CD4-positive, alpha-beta T cell (primary cell): ENCODE measurements at places on chromosomes 2 and 18. TPM values are rescaled to one million over a fixed set of nuclear protein-coding genes. Genes with fewer than 3 reads are reported as not detected.
A peak's percentile ranks its signal among the peaks of the same experiment; 100 is the strongest.

Gene SKOR2
- not detected for total RNA-seq

Gene PREPL
- 30.0 TPM for total RNA-seq

Gene EFEMP1
- not detected for total RNA-seq

Gene RIF1
- total RNA-seq = 69.8 TPM

Gene SERPINB5
- total RNA-seq = not detected

Gene EHBP1
- total RNA-seq = 22.3 TPM

Gene GNLY
- 45.1 TPM for total RNA-seq

Gene VAMP5
- total RNA-seq = 17.0 TPM

Gene NT5DC4
- total RNA-seq = not detected

Gene FOXD4L1
- total RNA-seq = not detected

DNA sequence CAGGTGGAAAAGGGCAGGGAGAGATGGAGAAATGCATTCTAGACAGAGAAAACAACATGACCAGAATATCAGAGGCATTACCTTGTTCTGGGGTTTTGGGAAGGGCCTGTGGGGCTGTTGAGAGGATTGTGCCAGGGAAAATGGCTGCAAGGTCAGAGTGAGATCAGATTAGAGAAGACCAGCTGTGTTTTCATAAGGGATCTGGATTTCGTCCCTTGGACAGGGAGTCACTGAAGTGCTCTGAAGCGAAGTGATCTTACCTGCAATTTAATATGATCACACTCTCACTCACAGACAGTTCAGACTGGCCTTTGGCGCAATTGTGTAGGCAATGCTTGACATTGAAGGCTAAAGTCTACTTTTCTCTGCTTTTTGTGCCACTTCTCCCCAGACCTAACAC, 20.3 kb upstream of the REG3G start:
- no peak for DNase-seq

GRCh38 chr2:221724631-221725203, 152.6 kb upstream of the EPHA4 start:
- no peak for DNase-seq

- no peak for DNase-seq
These were observed 352.1 kb downstream of the RND3 start for GRCh38 chr2:150135223-150135883.

DNA sequence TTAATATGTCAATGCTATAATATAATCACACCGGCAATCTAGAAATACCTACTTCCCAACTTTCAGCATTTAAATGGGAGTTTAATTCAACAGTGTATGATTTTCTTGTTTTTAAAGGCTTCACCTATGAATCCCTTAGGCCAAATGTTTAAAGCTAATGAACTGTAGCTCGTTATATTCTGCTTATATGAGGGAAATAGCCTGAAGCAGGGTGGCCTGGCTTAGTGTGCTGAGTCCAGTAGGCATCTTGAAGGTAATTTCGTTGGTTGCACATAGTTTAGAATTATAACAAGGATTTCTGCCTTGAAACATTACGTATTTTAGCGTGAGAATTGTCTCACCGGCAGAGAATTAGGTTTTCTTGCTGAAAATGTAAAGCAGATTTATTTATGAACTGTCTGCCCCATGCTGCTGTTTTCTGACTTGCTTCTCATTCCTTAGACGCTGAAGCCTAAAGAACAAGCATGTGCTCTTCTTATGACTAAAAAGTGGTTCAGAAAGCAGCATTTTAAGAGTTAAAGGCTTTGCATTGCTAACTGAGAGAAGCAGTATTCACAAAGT, 433.7 kb upstream of the RAB12 start:
- DNase-seq = no peak

GRCh38 chr2:218123986-218124385, 1.8 kb upstream of the CXCR2 start:
- DNase-seq = no peak

DNA sequence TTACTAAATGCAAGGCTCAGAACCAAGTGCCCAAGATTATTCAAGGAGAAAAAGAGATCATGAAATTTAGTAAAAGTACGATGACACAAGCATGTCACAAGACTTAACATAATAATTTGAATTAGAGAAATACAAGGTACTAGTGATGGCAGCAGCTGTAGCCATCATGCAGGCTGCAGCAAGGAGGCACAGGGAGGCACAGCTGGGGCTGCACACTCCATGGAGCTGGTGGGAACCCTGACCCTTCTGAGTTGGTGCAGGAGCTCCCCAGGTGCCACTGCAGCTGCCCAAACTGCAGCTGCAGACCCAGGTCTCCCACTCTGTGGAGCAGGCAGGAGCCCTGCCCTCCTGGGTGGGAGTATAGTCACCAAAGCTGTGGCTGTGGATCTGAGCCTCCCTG, 46.0 kb downstream of the COL3A1 start:
- DNase-seq = no peak

- DNase-seq = no peak
These were observed 232.4 kb downstream of the GBX2 start for GRCh38 chr2:235935773-235936172.

- DNase-seq = no peak
These were observed 564 bp downstream of the MPV17 start for GRCh38 chr2:27322301-27322765.

- DNase-seq = peak; percentile 80
These were observed 63.3 kb upstream of the ALPP start for GRCh38 chr2:232315049-232315922.

DNA sequence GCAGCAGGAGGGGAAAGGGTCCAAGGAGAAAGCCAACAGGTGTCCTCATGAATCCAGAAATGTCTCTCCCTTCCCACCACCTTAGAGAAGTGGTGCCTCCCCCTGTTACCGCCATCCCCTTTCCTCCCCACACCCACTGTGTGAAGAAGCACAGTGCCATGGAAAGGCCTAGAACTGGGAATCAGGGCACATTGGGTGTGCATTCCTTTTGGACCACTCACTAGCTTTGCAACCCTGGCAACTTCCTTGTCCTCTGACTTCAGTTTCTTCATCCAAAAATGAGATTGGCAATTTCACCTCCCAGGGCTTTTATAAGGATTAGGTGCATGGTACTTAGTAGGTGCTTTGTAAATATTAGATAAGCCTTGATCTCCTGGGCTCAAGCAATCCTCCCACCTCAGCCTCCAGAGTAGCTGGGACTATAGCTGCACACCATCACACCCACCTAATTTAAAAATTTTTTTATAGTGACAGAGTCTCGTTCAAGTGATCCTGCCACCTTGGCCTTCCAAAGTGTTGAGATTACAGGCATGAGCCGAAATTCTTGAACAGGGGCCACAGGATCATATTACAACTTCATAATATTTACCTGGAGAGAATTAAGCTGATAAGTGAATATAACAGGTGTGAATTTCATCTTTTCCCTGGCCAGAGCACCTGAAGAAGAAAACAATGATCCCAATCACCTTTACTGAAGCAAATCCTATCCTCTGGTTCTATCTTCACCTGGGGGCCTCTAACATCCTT, 97.9 kb upstream of the TAF1B start:
- DNase-seq = no peak

- no peak for DNase-seq
These were observed 20.8 kb downstream of the DOK1 start for GRCh38 chr2:74575320-74575719.

- DNase-seq = no peak
These were observed 8.9 kb downstream of the VAPA start for GRCh38 chr18:9922592-9923311.

DNA sequence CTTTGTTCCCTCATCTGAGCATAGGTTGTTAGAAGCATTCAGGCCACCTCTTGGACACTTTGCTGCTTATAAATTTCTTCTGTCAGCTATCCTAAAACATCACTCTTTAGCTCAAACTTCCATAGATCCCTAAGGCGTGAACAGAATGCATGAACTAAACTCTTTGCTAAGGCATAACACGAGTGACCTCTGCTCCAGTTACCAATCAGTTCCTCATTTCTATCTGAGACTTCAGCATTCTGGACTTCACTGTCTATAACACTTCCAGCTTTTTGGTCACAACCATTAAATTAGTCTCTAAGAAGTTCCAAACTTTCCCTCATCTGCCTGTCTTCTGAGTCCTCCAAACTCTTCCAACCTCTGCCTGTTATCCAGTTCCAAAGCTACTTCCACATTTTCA, 8.3 kb upstream of the VWA3B start:
- no peak for DNase-seq

DNA sequence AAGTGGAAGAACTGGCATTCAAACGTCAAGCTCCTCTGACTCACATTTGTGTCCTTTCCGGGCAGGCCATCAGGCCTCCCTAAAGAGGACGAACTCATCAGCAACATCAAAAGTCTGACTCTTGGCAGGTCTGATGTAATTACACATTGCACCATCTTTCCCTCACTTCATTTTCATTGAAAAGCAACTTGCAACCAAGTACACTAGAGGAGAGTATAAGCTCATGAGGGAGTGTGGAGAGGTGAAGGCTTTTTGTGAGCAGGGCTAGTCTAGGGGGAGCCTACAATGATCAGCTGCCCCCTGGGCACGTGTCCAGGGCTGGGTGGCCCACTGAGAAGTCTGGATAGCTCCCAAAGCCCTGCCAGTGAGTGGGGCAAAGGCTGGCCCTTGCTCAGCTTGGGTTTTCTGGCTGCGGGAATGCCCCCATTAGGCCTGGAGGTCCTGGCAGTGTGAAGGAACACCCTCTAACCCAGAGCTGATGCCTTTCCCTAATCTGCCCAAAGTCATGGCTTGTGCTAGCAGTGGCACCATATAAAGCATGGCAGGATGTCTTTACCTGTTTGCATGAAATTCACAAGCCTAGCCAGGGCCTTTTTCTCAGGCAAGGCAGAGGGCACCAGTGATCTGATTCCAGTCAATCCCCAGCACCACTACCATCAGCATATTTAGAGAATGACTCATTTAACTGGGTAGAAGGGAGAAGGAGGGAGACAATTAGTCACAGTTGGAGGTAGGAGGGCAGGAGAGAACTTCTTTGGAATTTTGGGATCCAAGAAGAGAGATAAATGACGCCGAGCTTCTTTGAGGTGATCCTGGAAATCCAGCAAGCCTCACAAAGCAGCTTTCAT, 8.5 kb upstream of the DAW1 start:
- DNase-seq = no peak

GRCh38 chr2:148885988-148886387, 11.0 kb downstream of the KIF5C start:
- no peak for DNase-seq

- no peak for DNase-seq
These were observed 1339.6 kb upstream of the LRRTM1 start for GRCh38 chr2:81644189-81644588.

GRCh38 chr2:28909655-28910353, 15.3 kb downstream of the WDR43 start:
- DNase-seq = no peak

GRCh38 chr2:10613263-10613662, 76.5 kb downstream of the NOL10 start:
- DNase-seq = no peak

GRCh38 chr2:146615778-146616177, 1229.1 kb upstream of the ACVR2A start:
- DNase-seq = no peak

DNA sequence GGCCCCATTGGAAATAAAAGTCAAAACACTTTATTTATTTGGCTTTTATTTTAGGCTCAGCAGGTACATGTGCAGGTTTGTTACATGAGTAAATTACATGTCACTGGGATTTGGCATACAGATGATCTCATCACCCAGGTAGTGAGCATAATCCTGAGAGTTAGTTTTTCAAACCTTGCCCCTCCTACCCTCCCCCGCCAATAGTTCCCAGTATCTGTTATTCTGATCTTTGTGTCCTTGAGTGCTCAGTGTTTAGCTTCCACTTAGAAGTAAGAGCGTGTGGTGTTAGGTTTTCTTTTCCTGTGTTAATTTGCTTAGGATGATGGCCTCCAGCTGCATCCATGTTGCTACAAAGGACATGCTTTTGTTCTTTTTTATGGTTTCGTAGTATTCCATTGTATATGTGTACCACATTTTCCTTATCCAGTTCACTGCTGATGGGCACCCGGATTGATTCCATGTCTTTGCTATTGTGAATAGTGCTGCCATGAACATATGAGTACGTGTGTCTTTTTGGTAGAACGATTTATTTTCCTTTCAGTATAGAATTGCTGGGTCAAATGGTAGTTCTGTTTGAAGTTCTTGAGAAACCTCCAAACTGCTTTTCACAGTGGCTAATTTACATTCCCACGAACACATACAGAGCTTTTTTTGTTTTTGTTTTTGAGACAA, 47.9 kb downstream of the ARMC9 start:
- no peak for DNase-seq

DNA sequence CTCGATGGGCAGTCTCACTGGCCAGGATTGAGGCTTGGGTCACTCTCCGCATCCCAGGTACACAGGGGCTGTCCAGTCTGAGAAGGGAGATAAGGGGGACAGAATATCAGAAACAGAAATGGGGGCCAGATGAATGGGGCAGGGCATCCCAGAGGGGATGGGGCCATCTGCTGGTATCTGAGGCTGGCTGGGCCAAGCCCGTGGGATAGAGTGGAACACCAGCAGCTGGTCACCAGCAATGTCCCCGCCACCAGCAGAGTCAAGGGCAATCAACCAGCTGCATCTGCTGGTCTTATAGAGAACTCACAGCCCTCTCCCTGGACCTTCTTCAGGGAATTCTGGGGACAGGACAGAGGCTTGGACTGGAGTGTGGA, 128.8 kb upstream of the HAAO start:
- no peak for DNase-seq

- no peak for DNase-seq
These were observed 23.7 kb upstream of the TEX51 start for GRCh38 chr2:126874961-126875360.

DNA sequence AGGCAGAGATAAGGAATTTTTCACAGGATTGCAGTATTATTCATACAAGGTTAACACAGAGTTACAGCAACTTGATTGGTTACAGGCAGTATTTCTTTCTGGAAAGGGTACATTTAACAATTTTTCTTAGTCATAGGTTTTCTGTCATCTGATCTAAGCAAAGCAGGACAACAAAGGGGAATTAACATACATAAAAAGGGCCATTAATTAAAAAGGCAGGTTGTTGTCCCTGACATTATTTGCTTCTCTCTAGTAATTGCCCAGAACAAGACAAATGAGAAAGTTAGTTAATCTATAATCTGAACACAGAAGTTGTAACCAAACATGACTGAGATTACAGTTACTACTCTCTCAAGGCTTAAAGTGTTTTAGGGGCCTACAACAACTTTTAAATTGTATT, 291.4 kb upstream of the LRRTM4 start:
- DNase-seq = no peak
